ENCODE measurements at places on chromosomes 6 and 20. TPM values are rescaled to one million over a fixed set of nuclear protein-coding genes. Genes with fewer than 3 reads are reported as not detected.
A peak's percentile ranks its signal among the peaks of the same experiment; 100 is the strongest.

DNA sequence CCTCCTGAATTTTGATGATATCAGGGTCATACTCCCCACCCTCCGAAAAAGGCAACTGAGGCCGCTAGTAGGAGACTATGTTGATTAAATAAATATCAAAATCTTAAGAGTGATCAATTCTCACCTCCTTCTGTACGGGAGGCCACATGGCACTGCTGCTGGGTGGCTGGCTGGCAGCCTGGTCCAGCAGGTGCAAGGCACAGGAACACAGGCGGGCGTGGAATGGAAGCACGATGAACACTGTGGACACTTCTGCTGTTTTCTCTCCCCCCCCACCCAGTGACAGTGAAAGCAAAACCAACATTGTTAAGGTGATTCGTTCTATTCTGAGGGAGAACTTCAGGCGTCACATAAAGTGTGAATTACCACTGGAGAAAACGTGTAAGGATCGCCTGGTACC lies 9.7 kb upstream of the CLDN20 start:
- no peak for DNase-seq

- no peak for DNase-seq
Measured at GRCh38 chr6:156110249-156110648, 654.6 kb upstream of the NOX3 start.

- no peak for DNase-seq
Measured at GRCh38 chr6:51203504-51203903, 384.8 kb downstream of the TFAP2B start.

The GTSF1L gene
- not detected for total RNA-seq

DNA sequence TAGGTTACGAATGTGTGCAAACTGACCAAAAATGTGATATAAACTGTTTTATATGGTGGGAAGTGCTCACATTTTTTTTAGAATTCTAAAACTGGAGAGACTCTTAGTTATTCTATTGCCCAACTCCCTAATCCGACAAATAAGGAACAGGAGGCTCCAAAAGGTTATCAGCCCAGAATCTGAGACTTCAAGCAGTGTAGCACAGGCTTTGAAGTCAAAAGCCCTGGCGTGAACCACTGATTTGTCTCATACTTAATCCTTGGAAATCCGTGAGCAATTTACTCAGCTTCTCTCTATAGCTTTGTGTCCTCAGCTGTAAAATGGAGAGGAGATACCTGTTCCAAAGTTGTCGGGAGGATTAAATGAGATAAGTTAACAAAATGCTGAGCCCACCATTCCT lies 368.8 kb upstream of the SASH1 start:
- DNase-seq = no peak

The SUPT3H gene
- total RNA-seq = 9.8 TPM

- no peak for DNase-seq
Measured at GRCh38 chr6:155130161-155130853, 133.5 kb upstream of the CLDN20 start.

- DNase-seq = peak; percentile 79
Measured at GRCh38 chr6:139533573-139534471, 159.4 kb upstream of the CITED2 start.

The ADGRF5 gene
- total RNA-seq = 37.9 TPM

The PHACTR1 gene
- total RNA-seq = 23.2 TPM

- no peak for DNase-seq
Measured at GRCh38 chr20:60057866-60058807, 99.9 kb downstream of the CDH26 start.

- no peak for DNase-seq
Measured at GRCh38 chr6:130118236-130118635, 99.9 kb downstream of the L3MBTL3 start.

DNA sequence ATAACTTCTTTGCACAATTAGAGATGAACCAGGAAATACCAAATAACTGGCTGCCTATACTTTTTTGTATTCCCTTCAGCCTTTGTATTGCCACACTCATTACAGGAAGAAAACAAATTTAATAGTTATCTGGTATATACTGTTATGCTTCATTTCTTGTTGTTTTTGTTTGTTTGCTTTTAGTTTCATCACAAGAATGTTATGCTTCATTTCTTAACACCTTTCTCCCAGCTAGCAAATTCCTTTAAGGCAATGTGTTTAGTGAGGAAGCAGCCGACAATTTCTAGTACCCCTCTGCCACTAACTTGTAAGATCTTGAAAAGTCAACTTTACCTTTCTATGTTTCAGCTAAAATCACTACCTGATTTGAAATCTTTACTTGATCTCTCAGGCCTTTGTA lies 1.4 kb downstream of the NCOA6 start:
- DNase-seq = no peak

DNA sequence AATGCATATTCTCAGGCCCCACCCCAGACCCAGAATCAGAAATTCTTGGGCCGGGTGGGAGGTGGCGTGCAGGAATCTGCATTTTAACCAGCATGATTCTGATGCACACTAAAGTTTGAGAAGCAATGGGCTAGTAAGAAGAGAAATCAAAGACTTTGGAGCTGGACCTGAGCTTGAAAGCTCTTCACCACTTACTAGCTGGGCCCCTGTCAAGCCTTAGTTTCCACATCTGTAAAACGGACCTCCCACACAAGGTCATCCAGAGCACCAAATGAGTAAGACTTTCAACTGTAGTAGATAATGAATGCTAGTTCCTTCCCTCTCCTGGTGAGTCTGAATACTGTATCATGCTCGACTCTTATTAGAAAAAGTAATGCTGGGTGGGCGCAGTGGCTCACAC lies 87.0 kb downstream of the TBC1D7 start:
- DNase-seq = no peak

DNA sequence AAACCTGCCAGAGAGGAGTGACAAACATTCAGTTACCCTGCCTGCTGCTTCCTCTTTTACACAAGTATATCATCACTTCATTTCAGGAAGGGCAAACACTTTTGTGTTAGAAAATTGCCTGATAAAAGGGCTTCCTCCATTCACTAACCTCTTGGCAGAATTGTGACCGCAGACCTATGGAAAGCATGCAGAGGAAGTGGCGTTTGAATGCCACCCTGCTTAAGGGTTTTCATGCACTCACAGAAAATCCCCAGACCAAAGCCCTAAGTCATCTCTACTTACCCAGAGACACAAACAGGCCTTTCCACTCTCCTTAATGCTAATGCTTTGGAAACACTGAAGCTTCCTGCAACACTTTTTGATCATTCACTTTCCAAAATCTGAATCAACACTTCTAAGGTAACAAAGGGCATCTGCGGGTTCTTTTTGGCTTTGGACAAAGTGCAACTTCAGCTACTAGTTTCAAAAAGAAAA lies 22.1 kb upstream of the RALGAPA2 start:
- peak; percentile 92 for DNase-seq

The HSPA1L gene
- total RNA-seq = 0.74 TPM

The BTBD3 gene
- total RNA-seq = 29.3 TPM

DNA sequence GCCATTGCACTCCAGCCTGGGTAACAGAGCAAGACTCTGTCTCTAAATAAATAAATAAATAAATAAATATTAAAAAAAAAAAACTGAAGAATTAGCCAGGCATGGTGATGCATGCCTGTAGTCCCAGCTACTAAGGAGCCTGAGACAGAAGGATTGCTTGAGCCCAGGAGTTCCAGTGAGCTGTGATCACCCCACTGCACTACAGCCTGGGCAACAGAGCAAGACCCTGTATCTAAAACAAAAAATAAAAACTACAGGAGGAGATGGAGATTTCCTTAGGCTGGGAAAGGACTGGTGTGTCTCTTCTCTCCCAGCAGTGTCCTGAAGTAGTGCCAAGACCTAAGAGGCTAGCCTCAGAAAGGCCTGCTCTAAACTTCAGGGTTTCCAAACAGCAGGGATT lies 8.1 kb upstream of the GTF3C6 start:
- no peak for DNase-seq

The LY6G6D gene
- not detected for total RNA-seq

GRCh38 chr20:11451793-11452291 lies 465.9 kb upstream of the BTBD3 start:
- no peak for DNase-seq

DNA sequence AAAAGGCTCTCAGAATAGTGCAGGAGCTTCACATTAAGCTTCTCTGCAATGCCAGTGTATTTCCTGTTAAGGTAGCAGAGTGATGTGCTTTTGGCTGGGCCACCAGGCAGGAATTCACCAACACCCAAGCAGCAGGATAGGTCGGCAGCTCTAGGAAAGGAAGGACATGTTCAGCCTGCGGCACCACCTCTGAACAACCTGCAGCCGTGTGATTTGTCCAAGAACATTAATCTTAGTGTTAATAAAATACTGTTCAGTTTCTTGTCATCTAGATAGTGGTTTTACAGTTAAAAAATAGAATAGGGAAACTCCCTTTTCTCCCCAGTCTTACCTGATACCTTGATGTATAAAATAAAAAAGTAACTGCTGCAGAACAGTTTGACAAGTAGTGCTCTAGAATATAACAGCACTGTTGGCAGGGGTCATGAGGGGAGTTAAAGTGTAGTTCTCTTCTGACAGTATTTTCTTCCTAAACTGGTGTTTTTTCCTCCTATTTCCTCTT lies 18.8 kb downstream of the ZNF292 start:
- DNase-seq = no peak

- peak; percentile 89 for DNase-seq
Measured at GRCh38 chr6:21742238-21742660, 148.7 kb downstream of the SOX4 start.

DNA sequence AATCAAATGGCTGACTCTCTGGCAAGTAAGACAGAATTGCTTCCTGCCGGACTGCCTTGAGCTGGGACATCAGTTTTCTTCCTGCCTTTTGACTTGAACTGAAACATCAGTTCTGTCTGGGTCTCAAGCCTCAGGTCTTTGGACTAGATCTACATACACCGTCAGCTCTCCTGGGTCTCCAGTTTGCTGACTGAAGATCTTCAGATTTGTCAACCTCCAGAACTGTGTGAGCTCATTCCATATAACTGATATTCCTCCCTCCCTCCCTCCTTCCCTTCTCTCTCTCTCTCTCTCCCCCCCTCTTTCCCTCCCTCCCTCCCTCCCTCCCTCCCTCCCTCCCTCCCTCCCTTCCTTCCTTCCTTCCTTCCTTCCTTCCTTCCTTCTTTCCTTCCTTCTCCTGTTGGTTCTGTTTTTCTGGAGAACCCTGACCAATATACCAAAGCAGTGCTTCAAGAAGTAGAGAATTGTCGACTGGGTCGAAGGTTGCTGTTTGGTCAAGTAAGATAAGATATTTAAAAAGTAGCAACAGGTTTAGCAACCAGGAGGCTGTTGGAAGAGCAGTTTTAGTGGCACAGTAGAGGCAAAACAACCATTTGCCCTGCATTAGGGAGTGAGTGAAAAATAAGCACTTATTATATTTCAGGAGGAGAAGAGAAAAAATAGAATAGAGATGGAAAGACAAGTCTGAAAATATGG lies 33.1 kb upstream of the CMTR1 start:
- DNase-seq = no peak

GRCh38 chr6:22596011-22596410 lies 26.6 kb downstream of the HDGFL1 start:
- no peak for DNase-seq

- DNase-seq = no peak
Measured at GRCh38 chr6:21438237-21438985, 155.1 kb upstream of the SOX4 start.

The TRIM31 gene
- not detected for total RNA-seq

- DNase-seq = no peak
Measured at GRCh38 chr20:17298171-17298570, 71.3 kb downstream of the PCSK2 start.

DNA sequence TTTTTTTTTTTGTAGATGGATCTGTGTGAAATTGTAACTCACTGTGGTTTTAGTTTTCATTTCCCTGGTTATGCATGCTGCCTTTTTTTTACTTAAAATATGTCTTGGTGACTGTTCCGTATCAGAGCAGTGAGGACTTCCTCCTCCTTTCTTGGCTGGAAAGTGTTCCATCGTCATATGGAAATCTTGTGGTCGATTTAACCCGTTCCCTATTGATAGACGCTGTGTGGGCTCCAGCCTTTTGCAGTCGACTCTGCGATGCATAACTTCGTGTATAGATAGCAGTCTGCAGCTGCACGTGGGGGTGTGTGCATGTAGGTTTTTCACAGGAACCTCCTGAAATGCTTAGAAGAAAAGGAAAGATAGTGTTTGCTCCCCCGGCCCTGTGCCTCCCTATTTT lies 28.1 kb upstream of the PNPLA1 start:
- DNase-seq = no peak

DNA sequence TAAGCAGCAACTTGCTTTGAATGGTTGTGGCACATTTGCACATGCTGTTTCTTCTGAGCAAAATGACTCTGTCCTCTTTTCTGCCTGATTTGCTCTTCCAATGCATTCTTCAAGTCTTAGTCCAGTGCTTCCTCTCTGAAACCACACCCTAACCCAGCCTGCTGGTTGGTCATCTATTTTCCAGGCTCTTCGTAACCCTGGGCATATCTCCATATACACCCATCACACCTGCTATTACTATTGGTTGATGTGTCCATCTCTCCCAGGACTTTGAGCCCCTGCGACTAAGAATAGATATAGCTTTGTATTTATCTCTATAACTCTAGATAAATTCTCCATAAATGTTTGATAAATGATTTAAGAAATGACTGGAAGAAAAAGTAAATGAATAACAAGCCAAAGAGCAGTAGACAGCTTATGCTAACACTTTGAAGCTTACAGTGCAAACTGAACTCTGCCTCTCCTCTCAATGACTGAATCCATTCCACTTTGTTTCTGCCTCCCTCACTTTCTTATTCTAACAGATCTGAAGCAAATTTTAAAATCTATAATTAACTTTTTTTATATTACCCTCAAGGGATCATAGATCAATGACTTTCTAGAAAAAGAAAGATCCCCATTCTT lies 59.7 kb upstream of the NT5E start:
- no peak for DNase-seq

- DNase-seq = no peak
Measured at GRCh38 chr6:138230759-138231380, 12.6 kb upstream of the PBOV1 start.

DNA sequence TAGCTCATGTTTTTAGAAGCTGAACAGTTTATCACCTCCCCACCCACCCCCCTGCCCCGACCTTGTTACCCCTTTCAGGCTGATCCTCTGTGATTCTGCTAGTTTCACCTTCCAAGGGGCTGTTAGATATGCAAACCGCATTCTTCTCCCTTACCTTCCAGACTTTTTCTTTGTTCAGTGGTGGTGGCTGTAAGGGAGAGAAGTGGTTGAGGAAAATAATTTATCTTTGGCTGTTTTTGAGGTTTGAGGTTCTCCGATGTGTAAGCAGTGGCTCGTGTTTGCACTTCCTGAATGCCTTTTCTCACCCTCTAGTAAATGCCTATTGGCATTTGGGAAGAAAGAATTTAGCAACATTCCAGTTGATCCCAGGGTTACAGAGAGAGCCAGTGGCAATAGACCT lies 69.4 kb upstream of the KCNG1 start:
- DNase-seq = no peak

GRCh38 chr6:100347901-100348550 lies 116.7 kb downstream of the SIM1 start:
- DNase-seq = no peak

GRCh38 chr20:36779656-36780025 lies 6.1 kb upstream of the DSN1 start:
- DNase-seq = no peak

- peak; percentile 61 for DNase-seq
Measured at GRCh38 chr20:50915424-50915823, 15.8 kb downstream of the ADNP start.

DNA sequence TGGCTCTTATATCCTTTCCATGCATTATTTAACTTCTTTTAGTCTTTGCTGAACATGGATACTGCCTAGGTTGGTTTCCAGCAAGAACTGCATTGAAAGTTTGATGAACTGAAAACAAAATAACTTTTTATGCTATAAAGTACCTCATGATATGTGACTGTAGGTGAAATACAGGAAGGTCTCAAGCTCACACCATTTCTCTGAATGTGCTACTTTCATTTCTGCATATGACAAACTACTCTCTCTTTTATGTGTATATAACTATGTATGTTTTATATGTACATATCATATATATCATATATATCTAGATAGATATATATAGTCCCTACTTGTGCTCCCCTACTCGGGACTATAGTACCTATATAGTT lies 65.9 kb downstream of the AIG1 start:
- no peak for DNase-seq

All from endothelial cell of umbilical vein (primary cell).